Cortex of kidney (tissue), 1 donor: ENCODE measurements at places on chromosomes 11 and 22.

- DNase-seq: no peak
These were observed 19.6 kb upstream of the JAM3 start for GRCh38 chr11:134049303-134049702.

DNA sequence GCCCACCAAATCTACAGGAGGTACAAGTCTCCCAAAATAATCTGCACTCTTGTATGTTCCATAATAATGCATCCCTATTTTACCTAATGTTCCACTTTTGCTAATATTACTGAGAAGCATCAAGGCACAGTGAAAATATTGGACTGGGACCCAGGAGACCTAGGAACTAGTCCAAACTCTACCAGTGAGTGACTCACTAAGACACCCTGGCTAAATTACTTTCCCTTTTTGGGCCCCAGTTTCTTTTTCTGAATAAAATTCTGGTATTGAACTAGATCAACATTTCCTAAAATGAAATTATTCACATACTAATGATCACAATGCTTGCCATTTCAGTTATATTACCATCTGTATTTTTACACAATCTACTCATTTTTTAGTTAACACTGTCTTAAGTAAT lies 19.6 kb downstream of the THAP12 start:
- no peak for DNase-seq

DNA sequence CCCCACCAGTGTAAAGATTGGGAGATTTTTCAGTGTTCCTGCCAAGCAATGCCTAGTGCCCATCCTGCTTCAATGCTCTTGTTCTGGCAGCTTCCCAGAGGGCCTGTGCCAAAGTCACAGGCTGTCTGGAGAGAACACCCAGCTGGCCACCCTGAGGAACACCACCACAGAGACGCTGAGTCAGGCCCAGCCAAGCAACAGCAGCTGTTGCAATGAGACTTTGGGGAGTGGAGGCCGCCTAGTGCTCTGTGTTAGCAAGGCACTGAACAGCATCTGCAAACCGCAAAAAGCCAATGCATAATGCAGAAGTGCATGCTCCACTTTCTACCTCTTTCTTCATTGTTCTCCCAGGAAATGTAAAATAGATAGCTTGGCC lies 168.1 kb downstream of the NXPE2 start:
- DNase-seq: no peak

DNA sequence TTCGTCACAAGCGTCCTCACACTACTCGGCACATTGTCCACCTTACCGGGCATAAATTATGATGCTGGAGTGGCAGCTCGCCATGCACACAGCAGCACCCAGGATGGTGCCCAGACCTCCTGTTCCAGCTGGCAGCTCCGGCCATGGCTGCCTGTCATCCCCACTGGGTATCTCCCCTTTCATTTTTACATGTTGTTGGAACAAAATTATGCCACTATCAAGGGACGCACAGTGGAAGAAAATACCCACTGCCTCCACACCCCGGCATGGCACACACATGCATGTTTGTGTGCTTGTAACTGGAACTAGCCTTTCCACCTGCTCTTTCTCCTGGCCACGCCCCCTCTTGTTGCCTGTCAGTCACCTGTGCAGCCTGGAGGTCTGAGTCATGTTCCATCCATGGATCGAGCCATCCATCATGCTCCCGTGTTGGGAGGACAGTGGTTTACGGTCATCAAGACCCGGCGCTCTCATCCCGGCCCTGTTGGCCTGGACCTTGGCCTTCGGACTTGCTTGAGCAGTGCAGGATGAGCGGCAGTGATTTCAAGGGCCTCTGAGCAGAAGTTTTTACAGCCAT lies 1069.6 kb downstream of the BRD1 start:
- DNase-seq: no peak

DNA sequence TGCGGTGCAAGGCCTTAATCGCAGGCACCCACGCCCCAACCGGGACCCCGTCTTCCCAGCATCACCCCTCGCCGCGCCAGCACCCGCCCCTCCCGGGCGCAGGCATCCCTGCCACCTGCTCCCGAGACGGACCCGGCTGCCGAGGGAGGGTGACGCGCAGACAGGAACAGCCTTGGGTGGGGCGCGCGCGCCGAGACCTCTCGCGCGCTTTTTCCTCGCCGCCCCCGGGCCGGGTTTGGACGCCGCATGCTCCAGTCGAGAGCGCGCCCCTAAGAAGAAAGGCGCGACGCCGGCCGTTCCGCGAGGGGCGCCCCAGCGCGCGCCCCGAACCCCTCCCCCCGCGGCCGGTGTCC lies 504 bp downstream of the CFL1 start:
- DNase-seq: no peak
